ENCODE measurements at places on chromosomes 2 and 18.

GRCh38 chr2:3279236-3279960 lies 98.2 kb downstream of the EIPR1 start:
- no peak for DNase-seq

- DNase-seq = no peak
Measured at GRCh38 chr18:68992719-68993482, 195.0 kb downstream of the CCDC102B start.

DNA sequence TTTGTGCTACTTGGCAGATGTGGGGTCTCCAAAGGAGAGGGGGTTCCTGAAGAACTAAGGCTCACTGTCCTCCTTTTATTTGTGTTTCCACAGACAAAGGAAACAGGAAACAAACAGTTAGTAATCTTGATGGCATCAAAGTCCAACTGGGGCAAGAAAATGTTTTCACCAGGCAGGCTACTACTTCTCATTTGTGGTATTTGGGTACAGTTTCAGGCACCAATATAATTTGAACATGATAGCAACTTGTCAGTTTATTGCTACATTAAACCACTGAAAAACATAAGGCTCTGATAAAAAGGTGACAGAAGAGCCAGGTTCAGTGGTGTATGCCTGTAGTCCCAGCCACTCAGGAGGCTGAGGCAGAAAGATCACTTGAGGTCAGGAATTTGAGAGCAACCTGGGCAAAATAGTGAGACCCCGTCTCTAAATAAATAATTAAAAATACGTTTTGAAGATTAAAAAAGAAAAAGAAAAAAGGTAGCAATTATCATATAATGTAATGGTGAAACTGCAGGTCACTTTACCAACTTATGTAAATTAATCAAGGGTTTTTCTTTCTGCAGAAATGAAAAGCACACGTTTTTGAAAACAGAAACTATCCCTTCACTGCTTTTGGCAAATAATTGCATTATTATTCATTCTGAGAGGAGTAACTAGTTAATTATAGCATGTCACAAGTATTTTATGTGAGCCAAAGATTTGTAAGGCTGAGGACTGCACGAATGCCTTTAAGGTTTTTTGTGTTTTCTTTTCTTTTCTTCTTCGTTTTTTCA lies 157.5 kb upstream of the CAVIN2 start:
- DNase-seq = no peak

DNA sequence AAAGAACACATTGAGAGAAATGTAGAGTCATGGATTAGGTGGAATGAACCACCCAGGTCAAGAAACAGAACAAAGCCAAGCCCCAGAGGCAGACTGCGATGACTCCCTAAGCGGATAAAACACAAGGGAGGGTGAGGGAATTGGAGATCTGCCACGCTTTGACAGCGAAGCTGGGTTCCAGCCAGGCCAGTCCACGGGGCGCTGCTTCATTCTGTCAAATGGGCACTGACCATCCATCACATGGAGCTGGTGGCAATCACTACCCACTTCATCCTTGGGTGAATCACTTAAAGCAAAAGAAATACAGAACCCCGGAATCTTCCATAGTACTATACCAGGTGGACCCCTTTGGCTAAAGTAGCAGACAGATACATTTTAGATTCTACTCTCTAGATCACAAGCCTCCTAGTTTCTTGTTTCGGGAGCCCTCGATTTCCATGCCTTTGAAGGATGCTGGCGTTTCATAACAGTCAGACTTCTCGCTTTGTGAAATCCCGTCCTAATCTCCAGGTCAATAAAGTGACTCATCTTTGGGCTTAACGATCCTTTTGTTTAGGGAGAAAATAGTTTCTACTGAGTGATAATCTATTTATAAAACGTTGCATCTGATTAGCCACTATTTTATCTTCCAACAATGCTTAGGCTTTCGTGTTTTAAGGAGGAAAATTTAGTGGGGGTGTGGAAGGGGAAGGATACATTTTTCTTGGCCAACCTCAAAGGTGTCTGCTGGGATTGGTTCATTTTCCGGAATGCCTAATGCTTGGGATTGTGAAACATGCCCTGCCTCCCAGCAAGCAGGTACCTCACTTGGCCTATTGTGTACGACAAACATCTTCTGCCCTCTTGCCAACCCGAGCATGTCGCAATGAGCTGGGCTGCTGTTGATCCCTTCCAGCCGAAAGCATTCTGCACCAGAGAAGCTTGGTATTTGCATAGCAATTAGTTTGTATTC lies 44.1 kb upstream of the HDAC4 start:
- no peak for DNase-seq

GRCh38 chr2:197200762-197201058 lies 109.9 kb downstream of the ANKRD44 start:
- DNase-seq = no peak

DNA sequence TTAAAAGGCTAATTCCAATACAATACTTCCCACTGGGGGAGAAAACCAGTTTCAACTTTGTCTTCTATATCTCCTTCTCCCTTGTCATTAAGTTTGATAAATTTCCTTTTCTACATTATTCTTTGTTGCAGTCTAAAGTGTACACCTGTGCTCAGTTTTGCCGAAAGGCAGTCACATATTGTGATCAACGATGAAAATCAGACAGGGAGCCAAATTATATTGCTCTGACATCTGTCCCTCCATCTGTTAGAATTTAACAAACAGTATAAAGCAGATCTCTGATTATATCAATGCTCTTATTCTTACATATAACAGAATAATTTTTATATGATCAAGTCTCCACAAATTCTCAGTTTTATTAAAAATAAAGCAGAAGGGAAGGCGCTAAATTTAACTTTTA lies 496.7 kb downstream of the NRXN1 start:
- no peak for DNase-seq

- no peak for DNase-seq
Measured at GRCh38 chr2:220785178-220785577, 786.9 kb downstream of the EPHA4 start.

- DNase-seq = no peak
Measured at GRCh38 chr18:10231220-10231619, 223.2 kb upstream of the APCDD1 start.

Measured in activated CD8-positive, alpha-beta memory T cell treated with anti-CD3 and anti-CD28 coated beads for 48 hours (primary cell).